Neural progenitor cell (in vitro differentiated cells): ENCODE measurements at places on chromosomes 16 and 17. TPM values are rescaled to one million over a fixed set of nuclear protein-coding genes. Genes with fewer than 3 reads are reported as not detected.

The CALB2 gene
- total RNA-seq = 0.62 TPM in 1 of 2 replicates, not detected in the other

The HOXB8 gene
- not detected in 2 replicates for total RNA-seq

DNA sequence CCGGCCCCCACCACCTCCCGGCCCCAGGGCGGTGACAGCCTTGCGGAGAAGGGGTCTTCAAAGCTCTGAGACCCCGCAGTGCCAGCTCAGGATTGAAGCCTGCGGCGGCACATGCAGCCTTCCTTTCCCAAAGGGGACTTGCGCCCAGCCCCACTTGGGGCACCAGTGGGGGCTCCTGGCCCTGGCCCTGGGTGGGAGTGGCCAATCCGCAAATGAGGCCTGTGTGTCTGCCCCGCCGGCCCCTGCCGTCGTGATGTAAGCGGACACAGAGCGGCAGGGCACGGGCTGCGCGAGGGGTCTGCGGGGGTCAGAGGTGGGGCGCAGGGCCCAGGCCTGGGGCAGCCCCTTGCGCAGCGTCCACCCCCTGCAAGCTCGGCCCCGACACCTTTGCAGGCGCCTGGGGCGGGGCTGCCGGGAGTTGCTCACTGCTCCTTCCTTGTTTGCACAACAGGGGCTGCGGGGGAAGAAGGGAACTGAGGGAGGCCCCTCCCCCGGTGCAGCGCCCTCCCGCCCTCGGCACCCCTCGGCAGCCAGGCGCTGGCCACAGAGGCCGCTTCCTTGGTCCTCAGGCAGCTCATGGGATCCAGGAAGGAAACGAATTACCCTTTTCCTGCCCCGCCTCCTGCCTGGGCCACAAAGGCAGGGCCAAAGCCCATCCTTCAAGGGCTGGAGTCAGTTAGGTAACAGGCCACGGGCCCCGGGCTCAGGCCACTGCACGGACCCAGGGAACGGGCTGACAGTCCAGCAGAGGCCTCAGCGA lies 2.9 kb downstream of the SLC16A3 start:
- H3K4me1 ChIP-seq = peaks cover 33% of the 10 kb centered on the region
- H3K27me3 ChIP-seq = peaks cover 58% of the 10 kb centered on the region
- no peak overlapping the region for H3K27ac ChIP-seq
- peak; percentile 76 for DNase-seq

DNA sequence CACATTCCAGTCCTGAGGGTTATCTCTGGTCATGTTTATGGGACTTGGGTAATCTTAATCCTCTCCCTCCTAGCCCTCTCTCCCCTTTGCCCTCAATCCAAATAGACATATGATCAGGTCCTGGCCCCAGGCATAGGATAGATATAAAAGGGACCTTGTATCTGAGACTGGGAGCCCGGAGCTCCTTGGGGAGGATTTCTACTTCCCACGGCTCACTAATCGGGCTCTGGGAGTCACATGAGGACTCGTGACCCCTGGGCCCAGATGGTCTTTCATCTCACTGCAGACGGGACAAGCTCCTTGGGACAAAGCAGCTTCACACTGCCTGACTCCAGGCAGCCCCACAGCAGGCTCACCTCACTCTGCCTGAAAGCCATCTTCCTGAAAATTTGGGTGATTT lies 57.8 kb upstream of the LYRM9 start:
- DNase-seq = no peak
- no peak overlapping the region for H3K27ac ChIP-seq
- H3K4me3 ChIP-seq = no peak overlapping the region
- peaks cover 12% of the 10 kb centered on the region for H3K4me1 ChIP-seq

DNA sequence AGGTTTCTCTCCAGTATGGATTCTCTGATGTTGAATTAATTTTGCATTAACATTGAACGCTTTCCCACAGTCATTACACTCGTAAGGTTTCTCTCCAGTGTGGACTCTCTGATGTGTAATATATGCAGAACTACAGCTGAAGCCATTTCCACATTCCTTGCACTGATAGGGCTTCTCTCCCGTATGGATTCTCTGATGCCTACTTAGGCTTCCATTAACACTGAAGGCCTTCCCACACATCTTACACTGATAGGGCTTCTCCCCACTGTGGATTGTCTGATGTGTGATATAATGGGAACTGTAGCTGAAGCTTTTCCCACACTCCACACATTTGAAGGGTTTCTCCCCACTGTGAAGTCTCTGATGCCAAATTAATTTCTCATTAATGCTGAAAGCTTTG lies 7.2 kb upstream of the TLE7 start:
- H3K36me3 ChIP-seq = peaks cover 32% of the 10 kb centered on the region
- no peaks in the 10 kb centered on the region for H3K27me3 ChIP-seq
- no peaks in the 10 kb centered on the region for H3K4me1 ChIP-seq

- no peak for DNase-seq
- no peaks in the 10 kb centered on the region for H3K27me3 ChIP-seq
- H3K4me3 ChIP-seq = no peak overlapping the region
- no peak overlapping the region for H3K27ac ChIP-seq
- no peaks in the 10 kb centered on the region for H3K4me1 ChIP-seq
Observed at GRCh38 chr17:11284811-11285210, 43.8 kb downstream of the SHISA6 start.
